ENCODE measurements at places on chromosomes 6 and 20. TPM values are rescaled to one million over a fixed set of nuclear protein-coding genes. Genes with fewer than 3 reads are reported as not detected.

DNA sequence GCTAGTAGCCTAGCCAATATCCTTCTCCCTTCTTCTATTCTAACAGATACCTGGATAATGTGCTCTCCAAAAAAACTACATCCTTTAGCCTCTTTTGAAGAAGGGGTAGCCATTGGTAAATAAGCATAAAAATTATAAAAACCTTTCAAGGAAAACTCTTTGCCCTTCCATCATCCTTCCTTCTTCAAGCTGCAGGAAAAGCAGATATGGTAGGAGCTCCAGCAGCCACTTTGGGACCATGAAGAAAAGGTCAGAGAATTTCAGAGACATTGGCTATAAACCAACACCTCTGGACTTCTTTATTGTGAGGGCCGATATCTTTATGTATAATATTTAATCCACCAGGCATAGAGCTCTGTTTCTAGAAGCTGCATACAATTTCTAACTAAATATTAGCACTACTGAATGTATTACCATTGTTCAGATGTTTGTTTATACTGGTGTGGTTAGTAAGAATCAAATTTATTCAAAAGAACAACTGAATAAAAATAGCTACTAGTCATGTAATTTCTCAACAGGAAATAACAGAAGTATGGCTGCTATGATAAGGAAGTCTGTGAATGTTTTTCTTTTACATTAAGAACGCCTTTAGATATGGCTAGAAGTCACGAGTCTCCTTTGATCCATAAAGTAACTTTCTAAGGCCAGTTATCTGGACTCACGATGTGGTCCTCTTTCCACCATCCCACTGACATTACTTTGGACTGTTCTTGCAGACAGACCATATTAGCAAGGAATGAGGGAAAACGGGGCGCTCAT is 32.2 kb downstream of the MYLK4 start:
- no peak for DNase-seq

- DNase-seq: no peak
These were observed 233.6 kb downstream of the TPBG start for GRCh38 chr6:82597201-82597600.

DNA sequence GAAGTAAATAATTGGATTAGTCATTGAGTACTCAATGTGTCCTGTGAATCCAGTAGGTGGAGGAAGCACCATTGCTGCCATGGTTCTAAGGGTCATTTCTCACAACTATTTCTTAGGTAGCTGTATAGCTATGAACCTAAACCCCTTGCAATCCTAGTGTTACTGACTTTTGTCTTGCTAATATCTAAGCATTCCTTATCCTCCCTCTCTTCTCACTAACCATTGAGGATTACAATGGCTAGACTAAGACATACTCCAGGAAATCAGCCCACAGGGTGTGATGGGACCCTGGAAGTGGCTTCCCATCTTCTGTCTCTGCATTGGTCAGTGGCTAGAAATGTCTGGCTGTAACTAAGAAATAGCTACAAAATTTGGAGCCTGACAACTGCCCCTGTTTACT is 27.3 kb upstream of the FOXA2 start:
- DNase-seq: no peak

GRCh38 chr6:44315516-44315915 is 2.4 kb upstream of the AARS2 start:
- DNase-seq: no peak

DNA sequence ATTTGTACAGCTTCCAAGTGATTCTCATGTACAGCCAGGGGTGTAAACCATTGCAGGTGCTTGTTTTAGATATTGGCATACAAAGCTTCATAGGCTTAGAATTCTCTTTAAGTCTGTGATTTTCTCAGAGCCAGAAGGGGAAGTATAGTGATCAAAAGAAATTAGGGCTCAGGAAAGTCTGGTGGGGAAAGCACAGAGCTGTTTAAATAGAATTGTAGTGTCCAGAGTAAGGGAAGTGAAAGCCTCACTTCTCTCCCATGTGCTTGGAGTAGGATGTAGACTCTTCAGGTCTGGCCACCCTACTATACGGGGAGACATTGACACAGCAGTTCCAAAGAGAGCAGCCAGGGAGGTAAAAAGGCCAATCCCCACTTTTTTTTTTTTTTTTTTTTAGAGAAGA is 10.4 kb downstream of the GCNT2 start:
- no peak for DNase-seq

- DNase-seq: no peak
These were observed 84.7 kb downstream of the UST start for GRCh38 chr6:148831531-148831930.

DNA sequence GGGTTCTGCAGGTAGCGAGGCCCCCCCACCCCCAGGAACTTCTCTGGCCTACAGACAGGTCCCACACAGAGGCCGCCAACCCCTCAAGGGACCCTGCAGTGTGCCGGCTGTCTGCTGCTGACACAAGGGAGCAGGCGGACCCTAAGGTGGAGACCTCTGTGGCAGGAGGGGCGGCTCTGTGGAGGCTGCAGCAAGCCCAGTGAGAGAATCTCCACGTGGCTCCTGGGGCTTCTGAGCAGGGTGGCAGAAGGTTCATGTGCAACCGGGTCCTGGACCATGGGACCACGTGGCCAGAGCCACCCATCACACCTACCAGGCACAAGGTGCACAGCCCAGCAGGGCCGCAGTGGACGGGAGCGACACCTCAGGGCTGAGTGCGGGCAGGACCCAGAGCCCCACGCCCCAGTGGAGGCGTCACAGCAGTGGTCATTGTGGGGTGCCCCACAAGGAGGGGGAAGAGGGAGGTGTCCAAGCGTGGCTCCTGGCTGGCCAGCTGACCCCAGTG is 4.3 kb downstream of the ARFRP1 start:
- DNase-seq: no peak

- DNase-seq: no peak
These were observed 13.3 kb downstream of the TASP1 start for GRCh38 chr20:13625304-13625979.

GRCh38 chr6:134196568-134197193 is 121.2 kb downstream of the SGK1 start:
- no peak for DNase-seq

GRCh38 chr20:49484180-49485140 is 2.0 kb upstream of the KCNB1 start:
- DNase-seq: peak; percentile 91

DNA sequence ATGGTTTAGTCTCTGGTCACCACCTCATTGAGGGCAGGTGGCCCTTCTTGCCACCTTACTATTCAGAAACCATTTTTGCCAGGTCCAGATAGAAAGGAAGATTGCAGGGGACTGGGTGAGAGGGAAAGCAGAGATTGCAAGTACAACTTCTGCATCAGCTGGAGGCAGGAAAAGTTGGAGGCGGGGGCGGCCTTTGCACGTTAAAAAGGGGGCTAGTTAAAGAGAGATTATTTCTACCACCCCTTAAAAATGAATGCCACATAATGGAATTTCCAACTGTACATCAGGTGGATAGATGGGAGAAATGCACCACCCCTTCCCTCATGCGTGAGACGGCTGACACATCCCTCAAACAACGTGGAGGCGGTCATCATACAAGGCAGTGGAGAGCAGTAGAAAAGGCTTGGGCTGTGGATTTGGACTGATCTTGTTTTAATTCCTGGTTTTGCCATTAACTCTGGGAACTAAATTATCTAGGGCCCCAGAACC is 95.4 kb upstream of the CNKSR3 start:
- no peak for DNase-seq

- no peak for DNase-seq
These were observed 12.2 kb downstream of the LYRM4 start for GRCh38 chr6:5248302-5249098.

GRCh38 chr20:63706852-63707557 is 771 bp downstream of the ARFRP1 start:
- peak; percentile 43 for DNase-seq

GRCh38 chr20:1994627-1995026 is 769 bp upstream of the PDYN start:
- no peak for DNase-seq

DNA sequence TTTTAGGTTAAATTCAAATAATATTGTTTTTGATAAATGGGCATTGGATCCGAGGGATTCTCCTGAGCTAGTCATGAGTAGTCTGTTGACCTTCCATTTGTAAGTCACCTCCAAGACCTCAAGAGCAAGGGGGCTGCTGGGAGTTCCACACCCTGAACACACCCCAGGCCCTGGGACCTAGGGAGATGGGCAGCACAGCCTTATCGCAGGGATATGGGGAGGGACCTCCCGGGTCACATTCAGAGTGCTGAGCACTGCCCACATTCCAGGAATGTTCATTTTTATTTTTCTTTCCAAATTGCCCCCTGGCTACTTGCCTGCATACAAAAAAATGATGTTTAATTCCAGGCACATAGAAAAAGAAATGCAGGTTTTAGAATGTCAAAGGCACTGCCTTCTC is 55.5 kb downstream of the SLC22A2 start:
- DNase-seq: no peak

GRCh38 chr20:2748551-2749342 is 51.7 kb downstream of the CPXM1 start:
- no peak for DNase-seq

- no peak for DNase-seq
These were observed 327.5 kb upstream of the JAG1 start for GRCh38 chr20:11001302-11001701.

DNA sequence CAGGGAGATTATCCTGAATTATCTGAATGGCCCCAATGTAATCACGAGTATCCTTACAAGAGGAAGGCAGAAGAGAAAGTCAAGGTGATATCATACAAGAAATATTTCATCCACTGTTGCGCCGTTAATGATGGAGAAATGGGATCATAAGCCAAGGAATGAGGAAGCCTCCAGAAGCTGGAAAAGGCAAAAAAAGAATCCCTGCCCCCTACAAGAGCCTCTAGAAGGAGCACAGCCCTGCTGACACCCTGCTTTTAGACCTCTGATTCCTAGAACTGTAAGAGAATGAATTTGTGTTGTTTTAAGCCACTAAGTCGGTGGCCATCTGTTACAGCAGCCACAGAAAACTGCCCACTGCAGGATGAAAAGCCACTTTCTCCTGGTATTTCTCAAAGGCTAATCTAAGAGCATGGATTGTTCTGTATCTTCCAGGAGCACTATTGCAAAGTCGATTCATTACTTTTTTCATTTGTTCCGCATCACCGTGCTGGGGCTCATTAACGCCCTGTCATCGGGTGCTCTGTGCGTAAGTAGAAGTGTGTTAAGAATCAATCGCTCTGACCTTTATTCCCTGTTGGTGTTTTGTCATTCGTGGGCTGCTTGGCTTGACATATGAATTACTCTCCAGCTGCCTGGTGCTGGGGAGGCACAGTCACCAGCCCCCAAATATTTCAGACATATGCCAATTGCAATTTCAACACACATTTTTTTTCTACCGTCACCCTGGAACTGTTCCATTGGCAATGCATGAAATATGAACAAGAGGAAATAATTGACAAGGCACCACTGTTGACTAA is 117.0 kb downstream of the PCSK2 start:
- DNase-seq: peak; percentile 37

DNA sequence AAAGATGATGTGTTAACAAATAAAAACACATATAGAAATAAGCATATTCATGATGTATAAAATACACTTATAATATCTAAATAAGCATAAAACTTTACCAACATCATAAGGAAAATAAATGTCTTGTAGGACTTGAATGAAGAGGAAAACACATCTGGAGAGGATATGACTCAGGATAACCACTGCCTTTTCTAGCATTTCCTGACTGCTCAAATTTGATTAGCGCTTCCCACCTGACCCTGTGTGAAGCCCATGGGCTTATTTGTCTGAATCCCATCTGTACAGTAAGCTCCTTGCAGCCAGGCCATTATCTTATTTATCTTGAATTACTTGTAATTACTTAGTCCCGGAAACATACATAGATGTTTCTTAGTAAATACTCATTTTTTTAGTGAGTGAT is 608.6 kb downstream of the COL12A1 start:
- DNase-seq: no peak

DNA sequence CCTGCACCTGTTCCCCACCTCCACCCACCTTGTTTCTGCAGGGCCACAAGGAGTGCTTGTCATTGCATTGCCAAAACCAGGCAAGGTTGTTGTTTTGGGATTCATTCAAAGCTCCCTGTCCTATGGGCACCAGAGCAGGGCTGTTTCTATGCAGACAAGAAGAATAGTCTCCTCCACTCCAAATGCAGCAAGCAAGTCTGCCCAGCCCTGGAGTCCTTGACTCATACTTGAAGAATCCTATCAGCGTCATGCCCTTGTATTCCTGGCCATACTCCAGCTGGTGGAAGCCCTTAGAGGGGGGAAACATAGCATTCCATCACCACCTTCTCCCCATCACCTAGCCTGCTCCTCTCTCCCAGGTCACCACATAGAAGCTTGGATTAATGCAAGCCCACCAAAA is 145.3 kb upstream of the ECI2 start:
- DNase-seq: peak; percentile 51

- DNase-seq: no peak
These were observed 29.8 kb downstream of the DEK start for GRCh38 chr6:18234564-18234963.

DNA sequence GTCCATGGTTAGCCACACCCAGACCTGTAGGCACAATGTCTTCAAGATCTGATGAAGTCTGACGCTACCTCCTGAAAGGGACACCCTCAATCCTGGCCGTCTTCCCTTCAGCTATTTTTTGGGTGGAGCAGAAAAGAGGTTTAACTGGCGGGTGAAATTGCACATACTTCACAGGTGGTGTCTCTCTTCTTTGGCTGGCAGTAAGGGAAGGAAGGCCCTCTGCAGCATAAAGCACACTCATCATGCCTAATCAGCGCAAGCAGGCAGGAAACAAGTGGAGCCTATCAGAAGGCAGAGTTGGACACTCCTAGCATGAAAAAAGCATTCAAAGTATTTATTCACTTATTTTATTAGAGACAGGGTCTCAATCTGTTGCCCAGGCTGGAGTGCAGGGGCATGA is 32.9 kb downstream of the PNLDC1 start:
- no peak for DNase-seq

The PSORS1C1 gene
- total RNA-seq: 0.41 TPM

The PET117 gene
- total RNA-seq: 11.8 TPM

The PHACTR1 gene
- 2.5 TPM for total RNA-seq

The SYNDIG1 gene
- total RNA-seq: 8.6 TPM

The EPPIN gene
- total RNA-seq: not detected

The STK38 gene
- total RNA-seq: 30.5 TPM

The TMEM217 gene
- 0.31 TPM for total RNA-seq

The TINAG gene
- not detected for total RNA-seq

The BPHL gene
- 25.0 TPM for total RNA-seq

The MRPS26 gene
- 32.1 TPM for total RNA-seq

The OXT gene
- total RNA-seq: not detected

The SLC22A7 gene
- total RNA-seq: not detected

The KCNQ2 gene
- 2.6 TPM for total RNA-seq

The NRSN1 gene
- total RNA-seq: 0.51 TPM

The MAP7 gene
- 6.1 TPM for total RNA-seq

The LY86 gene
- total RNA-seq: 0.72 TPM

The TFAP2C gene
- total RNA-seq: 9.2 TPM

The DEFB116 gene
- not detected for total RNA-seq

The IL17F gene
- total RNA-seq: not detected

The TOMM6 gene
- 88.1 TPM for total RNA-seq

The PERP gene
- total RNA-seq: 42.1 TPM

The PRDM13 gene
- total RNA-seq: not detected

The MYLK2 gene
- 55.9 TPM for total RNA-seq

The TPMT gene
- total RNA-seq: 4.2 TPM

The STK4 gene
- 24.4 TPM for total RNA-seq

The LRFN2 gene
- 0.72 TPM for total RNA-seq

Measured in tongue (tissue), 3 donors.